Effector CD8-positive, alpha-beta T cell (primary cell): ENCODE measurements at places on chromosomes 13 and 19.

DNA sequence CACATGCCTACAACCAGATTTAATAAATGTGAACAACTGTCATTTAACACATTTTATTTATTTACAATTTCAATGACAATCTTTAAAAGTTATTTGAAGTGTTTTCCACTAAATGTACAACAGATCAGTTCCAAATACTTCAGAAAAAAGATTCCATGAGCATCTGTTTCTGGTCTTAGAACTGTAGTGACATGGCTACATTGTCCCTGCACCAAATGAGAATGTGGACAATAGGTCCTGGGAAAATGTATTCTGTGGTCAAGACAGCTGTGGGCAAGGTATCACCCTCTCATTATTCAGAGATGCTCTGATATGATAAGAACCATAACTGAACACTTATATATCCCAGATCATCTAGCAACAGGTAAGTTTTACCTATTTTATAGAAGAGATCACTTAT, 43.7 kb downstream of the ELF1 start:
- DNase-seq, result no peak

DNA sequence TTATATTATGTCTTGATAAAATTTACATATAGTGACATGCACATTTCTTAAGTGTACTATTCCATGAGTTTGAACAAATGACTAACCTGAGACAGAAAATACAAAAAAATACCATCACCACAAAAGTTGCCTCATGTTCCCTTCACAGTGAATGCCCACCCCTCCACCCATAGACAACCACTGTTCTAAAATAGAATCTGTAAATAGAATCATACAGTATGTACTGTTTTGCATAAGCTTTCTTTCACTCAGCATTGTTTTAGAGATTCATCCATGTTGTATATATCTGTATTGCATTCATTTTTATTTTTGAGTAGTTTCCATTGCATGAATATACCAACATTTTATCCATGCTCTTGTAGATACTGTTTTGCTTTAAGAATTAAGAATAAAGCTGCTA, 23.3 kb upstream of the RBM26 start:
- DNase-seq, result no peak

- DNase-seq, result no peak
Observed at GRCh38 chr13:33441015-33441414, 155.5 kb upstream of the STARD13 start.

DNA sequence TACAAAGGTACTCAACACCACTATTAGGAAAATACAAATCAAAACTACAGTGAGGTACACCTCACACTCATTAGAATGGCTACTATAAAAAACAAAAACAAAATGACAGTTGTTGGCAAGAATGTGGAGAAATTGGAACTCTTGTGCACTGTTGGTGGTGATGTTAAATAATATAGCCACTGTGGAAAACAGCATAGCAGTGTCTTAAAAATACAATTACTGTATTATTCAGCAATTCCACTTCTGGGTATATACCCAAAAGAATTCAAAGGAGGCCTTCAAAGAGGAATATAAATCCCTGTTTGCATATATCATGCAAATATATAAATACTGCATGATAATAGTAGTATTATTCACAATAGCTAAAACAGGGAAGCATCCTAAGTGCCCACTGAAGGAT, 66.8 kb downstream of the CDK8 start:
- DNase-seq, result no peak

DNA sequence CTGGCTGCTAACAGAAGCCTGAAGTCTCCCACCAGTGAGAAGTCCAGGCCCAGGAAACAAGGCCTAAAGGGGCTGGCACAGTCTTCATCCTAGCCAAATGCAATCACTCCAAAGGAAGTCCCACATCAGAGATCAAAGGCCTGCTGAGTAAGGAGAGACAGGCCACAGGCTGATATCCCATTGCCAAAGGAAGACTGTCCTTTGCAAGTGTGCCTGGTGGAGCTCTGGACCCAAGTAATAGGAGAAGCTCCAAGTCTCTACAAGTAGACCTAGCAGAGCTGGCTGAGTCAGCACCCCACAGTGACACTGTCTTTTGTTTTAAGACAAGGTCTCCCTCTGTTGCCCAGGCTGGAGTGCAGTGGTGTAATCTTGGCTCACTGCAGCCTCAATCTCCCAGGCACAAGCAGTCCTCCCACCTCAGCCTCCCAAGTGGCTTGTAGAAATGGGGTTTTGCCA, 4.5 kb downstream of the DBP start:
- no peak for DNase-seq

DNA sequence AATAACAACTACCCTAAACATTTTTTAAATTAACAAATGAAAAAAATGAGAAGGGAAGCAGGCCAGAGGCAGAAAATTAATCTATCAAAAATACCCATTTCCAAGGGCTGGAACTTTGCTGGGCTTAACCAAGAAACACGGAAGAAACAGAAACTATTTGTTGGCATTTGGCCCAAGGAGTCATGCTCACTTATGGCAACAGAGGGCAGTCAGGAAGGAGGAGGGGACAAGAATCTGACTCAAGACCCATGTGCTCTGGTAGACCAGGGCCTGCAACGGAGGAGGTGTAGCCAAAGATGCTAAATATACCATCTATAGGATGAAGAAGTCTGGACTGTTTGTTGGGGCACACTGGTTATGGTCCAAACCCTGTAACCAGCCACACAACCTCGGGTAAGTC, 496.7 kb downstream of the COG6 start:
- no peak for DNase-seq

DNA sequence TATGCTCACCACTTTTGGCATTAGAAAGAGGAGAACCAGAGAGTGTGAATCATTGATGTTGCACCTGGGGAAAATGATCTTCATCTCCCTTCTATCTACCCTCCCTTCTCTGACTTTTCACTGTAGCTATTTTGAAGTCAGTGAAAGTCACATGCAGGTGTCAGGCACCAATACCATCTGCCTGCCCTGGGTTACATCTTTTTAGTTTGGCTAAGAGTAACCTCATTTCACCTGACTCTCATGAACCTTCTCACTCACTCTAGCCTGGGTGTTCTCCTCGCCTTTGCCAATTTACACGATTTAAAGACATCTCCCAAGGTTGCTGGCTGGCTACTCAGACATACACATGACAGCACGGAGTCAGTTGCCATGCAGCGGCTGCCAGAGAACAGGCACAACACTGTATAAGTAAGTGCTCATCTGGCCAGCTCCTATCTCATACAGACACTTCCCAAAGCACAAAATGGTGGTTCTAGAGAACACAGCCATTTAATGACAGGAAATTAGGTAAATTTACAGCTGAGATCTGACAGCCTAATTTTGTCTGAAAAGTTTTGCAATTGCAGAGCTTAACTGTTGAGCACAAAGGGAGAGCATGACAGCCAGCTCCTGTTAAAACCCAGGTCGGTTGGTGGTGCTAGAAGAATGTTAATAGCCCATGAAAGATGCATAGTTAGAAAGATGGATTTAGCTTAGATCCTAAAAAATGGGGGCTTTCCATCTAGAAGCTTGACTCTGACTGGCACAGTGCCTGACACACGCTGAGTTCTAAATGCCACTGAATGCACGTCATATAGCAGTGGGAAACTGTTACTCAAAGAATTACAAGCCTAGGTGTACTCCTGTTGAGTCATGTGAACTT, 32.5 kb downstream of the LCP1 start:
- DNase-seq, result no peak

- no peak for DNase-seq
Observed at GRCh38 chr13:52599037-52599847, 43.0 kb upstream of the HNRNPA1L2 start.

DNA sequence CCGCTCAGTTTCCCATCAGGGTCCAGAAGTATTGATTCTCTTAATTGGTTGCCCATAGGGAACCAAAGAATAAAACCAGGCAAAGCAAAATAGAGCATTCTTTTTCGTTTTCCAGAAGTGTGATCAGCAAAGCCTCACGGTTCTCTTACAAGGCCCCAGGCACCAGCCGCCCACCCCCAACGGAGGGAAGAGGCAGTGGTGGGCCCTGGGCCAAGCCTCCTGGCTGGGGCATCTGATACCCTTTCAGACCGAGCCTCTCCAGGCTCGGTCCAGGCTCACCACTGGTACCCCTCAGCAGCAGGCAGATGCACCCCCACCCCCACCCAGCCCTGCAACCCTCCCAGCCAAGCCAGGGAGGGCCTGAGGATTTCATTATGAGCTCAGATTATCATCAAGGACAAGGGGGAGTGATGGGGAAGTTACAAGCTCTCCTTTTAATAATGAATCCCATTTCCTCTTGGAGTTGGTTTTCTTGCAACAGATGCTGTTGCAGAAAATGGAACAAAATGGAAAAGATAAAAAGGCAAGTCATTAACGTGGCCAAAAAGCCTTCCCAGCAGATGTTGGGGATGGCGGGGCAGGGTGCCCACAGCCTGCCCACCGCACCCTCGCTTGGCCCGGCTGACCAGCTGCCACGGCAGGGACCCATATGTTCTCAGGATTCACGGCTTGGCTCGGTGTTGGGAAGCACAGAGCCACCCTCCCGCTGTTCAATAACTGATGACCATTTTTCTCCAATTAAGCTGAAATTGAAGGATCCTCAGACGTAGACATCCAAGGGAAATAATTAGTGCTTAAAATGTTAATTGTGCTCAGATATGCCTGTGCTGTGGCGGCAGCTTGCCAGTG, 45.9 kb upstream of the KCTD15 start:
- DNase-seq, result no peak

DNA sequence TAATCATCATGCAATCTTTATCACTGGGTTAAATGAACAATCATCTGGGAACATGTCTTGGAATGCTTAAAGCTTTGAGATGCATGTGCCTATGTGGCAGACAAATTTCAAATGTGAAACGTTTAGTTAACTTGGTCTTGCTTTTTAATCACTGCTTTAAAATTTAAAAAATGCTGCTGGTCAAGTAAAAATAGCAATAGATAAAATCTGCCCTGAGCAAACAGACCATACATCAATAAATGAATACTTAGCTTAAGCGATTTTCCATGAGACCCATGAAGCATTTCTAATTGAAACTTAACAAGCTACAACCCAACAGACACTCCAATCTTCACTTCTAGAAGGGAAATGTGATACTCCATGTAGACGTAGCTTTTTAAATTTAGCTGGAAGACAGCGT, 1.9 kb upstream of the KL start:
- no peak for DNase-seq

GRCh38 chr13:35614666-35615065, 138.2 kb upstream of the MAB21L1 start:
- DNase-seq, result no peak

DNA sequence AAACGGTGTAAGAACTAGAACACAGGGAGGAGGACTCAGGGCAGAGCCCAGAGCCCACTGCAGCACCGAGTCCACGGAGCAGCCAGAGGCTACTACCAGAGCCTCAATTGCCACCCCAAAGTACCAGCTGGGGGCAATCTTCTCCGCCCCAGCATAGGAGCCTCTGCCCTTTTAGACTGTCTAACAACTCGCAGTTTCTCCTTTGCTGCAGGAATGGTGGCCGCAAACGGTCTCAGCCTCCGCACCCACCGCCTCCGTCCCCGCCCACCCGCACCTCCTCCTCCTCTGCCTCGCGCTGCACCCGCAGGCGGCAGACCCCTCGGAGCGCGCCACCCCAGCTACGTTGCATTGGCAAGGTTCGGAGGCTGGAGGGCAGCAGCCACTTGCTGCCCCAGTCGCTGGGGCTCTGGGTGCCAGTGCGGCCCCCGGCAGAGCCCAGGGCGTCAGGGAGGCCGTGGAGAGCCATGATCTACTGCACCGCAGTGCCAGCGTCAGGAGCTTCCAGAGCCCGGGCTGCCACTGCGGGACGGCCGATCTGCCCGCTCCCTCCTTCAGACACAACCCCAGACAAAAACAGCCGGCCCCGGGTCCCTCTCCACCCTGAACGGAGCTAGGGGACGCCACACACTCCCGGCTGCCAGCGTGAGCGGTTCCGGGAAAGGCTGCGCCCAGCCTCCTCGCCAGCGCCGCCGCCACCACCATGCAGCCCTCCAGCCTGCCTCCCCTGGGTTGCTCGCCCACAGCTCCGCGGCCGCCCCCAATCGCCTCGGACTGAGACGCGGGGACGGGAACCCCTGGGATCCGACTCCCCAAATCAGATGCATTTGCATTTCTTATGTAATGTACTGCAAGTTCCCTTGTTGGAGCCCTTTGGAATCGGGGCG, 1.8 kb downstream of the FGF14 start:
- peak; percentile 2 for DNase-seq

DNA sequence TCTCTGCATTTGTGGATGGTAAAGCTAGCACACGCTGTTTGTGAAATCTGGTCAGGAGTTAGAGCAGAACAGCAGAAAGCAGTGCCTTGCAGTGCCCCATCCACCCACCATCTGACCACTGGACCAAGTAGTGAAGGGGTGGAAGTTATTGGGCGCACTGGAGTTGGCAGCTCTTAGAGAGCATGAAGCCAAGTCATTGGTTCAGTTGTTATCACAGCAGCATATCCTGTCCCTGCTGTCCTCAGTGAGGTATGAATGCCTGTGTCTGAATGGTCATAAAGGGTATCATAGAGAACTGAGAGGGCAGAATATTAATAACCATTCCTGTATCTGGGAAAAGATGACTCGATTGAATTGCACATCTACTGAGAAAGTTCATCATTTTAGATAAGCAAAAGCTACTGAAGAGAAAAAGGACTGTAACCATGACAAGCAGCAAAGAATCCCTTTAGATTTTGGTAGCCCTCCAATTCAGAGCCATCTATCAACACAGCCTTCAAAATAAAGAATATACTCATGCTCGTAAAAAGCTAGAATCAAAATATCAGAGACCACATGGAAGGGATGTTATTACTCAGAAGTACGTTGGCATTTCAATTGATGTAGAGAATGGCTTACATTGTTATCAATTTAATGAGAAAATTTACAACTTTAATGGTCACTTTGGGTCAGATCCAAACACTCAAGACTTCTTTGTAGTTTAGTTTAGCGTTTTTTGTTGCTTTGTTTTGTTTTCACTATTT, 919.0 kb downstream of the EFNB2 start:
- no peak for DNase-seq

- no peak for DNase-seq
Observed at GRCh38 chr19:38544569-38545315, 73.0 kb downstream of the MAP4K1 start.

DNA sequence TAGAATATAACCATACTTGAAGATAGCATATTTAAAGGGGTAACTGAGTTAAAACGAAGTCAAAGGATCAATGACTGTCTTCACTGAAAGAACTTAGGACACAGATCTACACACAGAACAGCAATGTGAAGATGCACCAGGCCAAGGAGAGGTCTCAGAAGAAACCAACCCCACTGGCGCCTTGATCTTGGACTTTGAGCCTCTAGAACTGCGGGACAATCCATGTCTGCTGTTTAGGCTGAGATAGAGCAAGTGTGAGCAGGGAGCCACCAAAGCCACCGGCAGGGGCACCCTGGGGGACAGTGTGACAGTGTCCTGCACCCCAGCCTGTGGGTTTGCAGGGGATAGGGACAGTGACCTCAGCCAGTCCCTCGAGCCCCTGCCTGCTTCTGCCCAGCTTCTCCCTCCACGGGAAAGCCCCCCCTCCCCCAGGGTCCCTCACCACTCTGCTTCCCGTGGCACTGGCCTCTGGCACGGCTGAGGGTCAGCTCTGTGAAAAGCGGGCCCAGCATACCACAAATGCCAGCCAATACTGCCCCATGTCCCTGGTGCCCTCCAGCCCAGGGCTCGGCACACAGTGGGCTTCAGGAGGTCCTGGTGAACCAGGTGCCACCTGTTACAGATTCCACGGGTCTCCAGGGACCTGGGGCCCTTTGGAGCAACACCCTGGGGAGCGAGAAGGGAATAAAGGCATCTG, 40.8 kb downstream of the KLF2 start:
- DNase-seq, result no peak
